ENCODE measurements at places on chromosomes 1 and 21.

- DNase-seq = no peak
Observed at GRCh38 chr1:23984417-23985186, 4.5 kb upstream of the SRSF10 start.

GRCh38 chr1:96075704-96076455, 645.7 kb upstream of the PTBP2 start:
- DNase-seq = no peak

GRCh38 chr1:171896936-171897703, 55.8 kb downstream of the DNM3 start:
- no peak for DNase-seq

DNA sequence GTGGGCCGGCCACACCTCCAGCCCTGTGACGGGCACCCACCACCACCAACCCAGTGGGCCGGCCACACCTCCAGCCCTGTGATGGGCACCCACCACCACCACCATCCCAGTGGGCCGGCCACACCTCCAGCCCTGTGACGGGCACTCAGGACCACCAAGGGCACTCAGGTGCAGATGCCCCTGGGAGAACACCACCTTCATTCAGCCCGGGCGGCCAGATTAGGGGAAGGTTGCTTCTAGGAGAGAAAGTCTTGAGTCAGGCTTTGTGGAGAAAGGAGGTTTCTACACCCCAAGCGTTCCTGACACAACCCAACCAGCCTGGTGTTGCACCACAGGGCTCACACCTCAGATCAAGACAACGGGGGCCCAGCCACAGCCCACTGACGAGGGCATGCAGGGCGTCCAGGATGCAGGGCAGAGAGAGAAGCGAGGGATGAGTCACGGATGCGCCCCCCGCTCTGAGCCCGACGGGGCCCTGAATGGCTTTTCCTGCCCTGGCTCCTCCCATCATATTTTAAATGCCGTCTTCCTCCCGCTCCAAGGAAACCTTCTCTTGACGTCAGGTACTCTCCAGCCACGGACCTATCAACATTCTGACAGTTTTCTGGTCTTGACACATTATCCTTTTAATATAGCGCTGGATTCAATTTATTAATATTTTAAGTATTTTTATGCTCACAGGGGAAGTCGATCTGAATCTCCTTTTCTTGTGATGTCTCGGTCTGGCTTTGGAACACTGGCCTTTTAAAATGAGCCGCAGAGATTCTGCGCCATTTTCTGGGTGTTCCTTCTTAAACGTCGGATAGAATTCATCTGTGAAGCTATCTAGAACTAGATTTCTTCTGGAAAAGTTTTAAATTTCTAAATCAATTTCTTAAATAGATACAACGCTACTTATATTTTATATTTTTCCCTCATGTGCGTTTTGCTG, 631 bp upstream of the SPATC1L start:
- DNase-seq = no peak

DNA sequence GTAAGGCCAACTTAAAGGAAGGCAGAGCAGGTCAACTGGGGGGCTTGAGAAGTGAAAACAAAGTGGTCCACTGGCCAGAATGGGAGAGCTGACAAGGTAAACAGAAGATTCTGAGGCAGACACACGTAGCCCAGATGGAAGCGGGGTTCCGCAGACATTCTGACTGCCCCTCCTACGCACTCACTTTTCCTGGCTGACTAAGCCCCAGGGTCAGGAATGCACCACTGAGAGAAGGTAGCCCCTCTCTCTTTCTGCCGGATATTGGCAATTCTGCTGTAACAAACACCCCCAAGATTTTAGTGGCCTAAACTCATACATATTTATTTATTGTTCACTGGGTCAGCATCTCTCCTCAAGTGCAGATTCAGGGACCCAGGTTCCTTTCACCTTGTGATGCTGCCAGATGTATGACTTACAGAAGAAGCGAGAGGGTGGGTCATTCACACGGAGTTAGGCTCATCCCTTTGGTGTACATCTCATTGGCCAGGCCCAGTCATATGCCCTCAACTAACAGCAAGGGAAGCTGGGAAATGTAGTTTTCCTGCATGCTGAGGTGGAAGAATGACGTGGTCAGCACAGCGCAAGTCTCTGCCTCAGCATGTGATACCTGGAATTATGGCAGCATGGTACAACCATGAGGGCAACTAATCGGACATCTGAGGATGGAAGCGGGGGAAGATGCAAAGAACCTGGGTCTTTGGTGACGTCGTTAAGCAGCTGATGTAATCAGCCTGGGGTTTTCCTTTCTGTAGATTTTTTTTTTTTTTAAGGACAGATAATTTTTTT, 43.4 kb upstream of the MRPS6 start:
- DNase-seq = no peak

DNA sequence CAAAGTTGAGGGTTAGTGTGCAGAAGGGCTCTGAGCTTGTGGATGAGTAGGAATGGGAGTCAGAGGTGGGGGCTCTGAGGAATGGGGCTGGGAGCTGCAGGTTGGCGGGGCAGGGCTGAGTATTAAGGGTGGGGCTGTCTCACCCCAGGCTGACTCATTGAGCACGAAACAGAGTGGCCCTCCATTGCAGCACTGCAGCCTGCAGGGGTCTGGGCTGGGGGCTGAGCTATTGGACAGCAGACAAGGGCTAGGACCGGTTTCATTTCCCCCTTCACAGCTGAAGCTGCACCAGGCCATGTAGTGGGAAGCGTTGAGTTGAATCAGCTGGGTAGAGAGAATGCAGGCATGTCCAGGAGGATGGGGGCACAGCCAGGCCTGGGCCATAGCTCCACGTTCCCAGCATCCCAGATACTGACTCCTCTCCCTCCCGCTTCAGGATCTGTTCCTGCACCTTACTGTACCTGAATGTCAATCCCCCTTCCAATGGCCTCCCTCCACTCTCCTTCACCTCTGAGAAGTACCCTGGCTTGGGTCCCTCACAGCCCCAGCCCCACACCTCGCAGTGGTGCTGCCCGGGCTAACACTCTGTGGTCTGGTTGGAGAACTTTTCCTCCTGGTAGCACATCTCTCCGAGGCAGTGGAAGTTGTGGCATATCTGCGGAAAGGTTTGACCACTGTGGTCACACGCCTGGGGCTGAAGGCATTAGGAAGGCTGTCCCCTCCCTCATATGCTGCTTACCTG, 4.4 kb upstream of the INPP5B start:
- no peak for DNase-seq

DNA sequence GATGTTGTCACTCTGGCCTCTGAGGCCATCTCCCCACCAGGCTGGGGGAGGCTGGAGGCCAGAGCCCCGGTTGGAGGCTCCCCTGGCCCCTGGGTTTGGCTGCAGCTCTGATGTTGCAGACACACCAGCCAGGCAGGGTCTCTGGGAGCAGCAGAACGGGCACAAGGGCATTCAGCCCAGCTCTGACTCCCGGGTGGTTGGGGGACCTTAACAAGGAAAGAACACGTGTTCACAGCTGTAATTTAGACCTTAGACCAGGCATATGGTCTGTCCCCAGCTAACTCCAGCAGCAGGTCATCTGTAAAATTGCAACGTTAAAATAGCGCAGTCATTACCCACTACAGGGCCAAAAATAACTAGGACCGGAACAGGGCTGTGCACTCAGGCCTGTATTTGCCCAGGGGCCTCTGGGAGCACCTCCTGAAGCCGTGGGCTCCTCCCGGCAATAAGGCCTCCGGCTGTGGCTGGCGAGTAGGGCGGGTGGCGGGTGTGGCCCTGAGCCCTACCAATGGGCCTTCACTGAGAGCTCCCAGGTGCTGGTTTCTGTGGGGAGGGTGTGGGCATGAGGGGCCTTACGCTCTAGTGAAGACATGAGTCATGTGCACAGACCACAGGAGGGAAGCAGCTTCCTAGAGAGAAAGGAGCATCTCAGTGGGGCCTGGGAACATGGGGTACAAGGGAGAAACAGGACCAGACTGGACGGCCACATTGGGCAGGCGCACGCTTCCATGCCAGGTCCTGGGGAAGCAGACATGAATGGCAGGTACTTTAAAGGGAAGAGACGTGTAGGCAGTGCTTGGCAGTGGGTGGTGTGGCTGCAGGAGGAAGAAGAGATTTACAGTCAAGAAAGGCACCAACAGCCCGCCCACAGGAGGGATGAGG, 6.1 kb downstream of the LDLRAP1 start:
- no peak for DNase-seq

GRCh38 chr1:28457678-28458077, 48.2 kb upstream of the RCC1 start:
- DNase-seq = no peak

DNA sequence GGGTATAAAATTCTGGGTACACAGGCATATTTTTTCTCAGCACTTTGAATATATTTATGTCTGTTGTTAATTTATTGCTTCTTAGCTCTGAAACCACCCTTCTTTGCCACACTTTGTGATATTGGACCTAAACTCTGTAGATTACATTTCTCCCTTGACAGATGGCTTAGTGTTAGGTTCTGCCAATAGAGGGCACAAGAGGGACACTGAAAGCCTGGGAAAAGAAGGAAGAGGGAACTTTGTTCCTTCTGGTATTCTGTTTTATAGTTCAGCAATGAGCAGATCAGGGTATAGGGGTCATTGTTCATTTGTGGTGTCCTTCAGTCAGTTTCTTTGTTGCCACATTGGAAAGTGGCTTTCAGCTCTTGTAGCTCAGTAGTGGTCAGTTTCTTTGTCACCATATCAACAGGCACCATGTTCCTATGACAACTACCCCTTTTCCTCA, 423.5 kb upstream of the PROX1 start:
- no peak for DNase-seq

DNA sequence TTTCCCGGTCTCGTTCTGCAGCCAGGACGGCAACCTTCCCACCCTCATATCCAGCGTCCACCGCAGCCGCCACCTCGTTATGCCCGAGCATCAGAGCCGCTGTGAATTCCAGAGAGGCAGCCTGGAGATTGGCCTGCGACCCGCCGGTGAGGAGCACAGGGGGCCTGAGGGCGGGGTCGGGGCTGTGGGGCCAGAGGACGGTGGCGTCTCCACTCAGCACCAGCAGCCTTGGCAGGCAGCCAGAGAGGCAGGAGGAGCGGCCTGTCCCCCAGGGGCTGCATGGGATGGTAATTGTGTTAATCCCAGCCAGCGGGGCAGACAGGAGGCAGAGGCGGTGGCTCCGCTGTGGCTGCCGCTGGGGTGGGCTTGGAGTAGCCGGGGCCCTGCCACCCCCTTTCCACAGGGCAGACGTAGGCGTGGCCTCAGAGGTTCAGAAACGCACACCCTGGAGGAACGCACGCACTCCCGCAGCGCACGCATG, 12.1 kb downstream of the SAMD11 start:
- DNase-seq = no peak

- DNase-seq = no peak
Observed at GRCh38 chr21:26965040-26965906, 1.6 kb downstream of the ADAMTS5 start.

DNA sequence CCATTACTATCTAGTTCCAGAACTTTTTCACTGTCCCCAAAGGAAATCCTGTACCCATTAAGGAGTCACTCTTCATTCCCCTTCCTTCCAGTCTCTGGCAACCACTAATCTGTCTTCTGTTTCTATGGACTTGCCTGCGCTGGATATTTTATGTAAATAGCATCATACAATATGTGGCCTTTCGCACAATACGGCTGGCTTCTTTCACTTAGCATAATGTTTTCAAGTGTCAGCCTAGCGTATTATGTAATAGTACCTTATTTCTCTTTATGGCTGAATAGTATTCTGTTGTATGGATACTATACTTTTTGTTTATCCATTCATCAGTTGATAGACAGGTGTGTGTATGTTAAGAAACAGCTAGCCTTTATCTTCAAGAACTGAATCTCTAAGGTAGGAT, 14.3 kb downstream of the ATF3 start:
- DNase-seq = no peak

GRCh38 chr1:21331752-21332478, 41.7 kb upstream of the ECE1 start:
- no peak for DNase-seq

DNA sequence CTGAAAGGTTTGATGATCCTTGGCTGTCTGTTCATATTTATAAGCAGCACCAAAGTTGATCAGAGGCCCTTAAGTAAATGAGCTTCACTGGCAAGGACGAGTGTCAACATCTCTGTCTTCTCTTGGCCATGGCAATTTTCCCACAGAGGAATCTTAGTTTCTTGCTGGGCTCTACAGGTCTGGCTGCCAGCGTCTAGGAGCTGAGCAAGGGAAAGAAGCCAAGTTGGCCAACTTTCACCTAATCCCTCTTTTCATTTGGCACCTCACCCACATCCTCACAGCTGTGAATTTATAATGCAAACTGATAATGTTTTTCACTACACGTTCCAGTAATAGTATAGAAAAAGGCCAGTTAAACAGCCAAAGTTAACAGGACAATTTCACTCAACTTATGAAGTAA, 99.0 kb upstream of the LBR start:
- no peak for DNase-seq

DNA sequence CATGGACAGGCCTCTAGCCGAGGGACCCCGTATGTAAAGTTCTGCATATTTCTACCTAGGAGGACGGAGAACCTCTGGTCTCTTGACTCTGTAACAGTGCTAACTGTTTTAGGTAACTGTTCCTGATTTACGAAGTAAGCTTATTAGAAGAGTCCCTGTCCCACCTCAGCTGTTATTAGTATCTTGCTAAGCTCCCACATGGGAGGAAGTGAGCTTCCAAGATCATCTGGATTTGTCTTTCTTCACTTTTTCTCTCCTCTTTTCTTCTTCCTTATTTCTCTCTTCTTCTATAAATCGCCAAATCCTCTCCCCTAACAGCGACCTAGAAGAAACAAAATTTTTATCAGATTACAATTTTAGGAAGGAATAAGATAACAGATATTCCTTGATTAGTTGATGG, 4.4 kb downstream of the CD53 start:
- no peak for DNase-seq

GRCh38 chr1:45669379-45669778, 17.0 kb downstream of the GPBP1L1 start:
- no peak for DNase-seq

DNA sequence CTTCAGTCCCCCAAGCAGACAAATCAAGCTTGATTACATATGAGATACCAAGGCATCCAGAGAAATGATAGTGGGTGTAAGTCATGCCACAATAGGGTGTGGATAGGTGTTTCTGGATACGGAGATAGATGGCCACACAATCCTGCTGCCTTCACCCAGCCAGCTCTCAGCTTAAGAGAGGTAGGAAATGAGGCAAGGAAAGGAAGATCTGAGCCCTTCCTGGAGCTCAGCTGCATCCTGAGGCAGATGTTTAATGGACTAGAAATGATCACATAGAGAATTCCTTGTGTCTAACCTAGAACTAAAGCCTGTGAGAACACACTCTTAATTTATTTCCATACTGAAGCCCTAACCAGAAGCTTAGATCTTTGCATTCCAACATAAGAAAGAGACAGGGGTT, 210.3 kb downstream of the ST6GALNAC3 start:
- no peak for DNase-seq

DNA sequence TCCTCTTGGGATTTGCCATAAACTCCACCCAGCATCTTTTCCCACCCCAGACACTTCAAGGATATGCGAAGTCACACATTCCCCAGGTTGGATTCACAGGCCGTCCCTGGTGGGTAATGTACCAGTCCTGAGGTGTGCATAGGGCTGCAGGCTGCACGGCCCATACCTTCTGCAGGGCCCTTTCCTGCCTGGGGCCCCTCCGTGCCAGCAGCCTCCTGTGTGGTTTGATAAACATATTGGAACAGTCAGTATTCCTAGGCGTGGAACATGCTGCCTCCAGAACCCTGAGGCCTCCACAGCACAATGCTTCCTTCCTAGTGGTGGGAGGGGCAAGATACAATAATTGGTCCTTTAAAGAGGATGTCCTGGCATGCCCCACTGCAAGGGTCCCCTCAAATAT, 26.6 kb downstream of the IL10RB start:
- DNase-seq = no peak

- DNase-seq = no peak
Observed at GRCh38 chr1:9481048-9481447, 58.2 kb upstream of the SLC25A33 start.

GRCh38 chr1:67517046-67517445, 86.8 kb upstream of the SERBP1 start:
- no peak for DNase-seq

GRCh38 chr1:232894436-232894835, 56.0 kb upstream of the NTPCR start:
- no peak for DNase-seq
